ENCODE measurements at places on chromosomes 13 and 19.

DNA sequence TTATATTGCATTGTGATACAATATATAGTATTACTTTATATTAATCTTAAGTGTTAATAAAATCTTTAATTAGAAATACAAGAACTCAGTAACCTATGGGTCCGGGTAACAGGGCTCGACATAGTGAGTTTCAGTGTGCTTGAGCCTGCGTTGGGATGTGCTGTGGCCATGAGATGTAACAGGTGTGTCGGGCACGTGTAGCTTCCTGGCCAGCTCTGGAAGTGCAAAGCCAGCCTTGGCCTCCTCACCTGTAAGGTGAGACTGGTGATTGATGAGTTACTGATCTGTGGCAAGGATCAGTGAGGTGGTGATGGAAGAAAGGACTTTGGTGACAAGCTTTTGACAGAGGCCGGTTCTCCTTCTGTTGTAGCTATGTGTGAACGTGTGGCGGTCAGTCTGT is 19.2 kb downstream of the ATP4B start:
- DNase-seq, result no peak

DNA sequence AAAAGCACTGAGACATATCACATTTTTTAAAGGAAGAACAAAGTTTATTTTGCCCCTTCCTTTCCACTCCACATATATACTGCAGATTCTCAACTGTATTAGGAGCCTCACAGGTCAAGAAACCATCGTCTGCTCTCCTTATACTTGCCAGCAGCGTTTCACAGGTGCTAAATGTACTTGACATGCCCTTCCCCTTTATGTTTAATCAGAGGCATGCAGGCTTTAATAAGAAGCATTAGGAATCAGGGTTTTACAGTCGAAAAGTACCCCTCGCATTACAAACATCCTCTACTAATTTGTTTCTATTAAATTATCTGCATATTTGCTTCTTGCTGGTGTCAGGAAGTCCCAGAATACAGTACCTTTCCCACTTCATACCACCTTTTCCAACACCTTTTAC is 3.7 kb upstream of the RAP2A start:
- no peak for DNase-seq

- DNase-seq, result no peak
These were observed 5.1 kb downstream of the ZNF784 start for GRCh38 chr19:55619286-55619685.

- no peak for DNase-seq
These were observed 228.3 kb downstream of the KLF5 start for GRCh38 chr13:73286942-73287620.

- DNase-seq, result no peak
These were observed 64.3 kb downstream of the SPRY2 start for GRCh38 chr13:80276371-80277289.
